ENCODE measurements at places on chromosomes 6 and 20.

- DNase-seq: no peak
These were observed 142.6 kb downstream of the CEBPB start for GRCh38 chr20:50333131-50333670.

DNA sequence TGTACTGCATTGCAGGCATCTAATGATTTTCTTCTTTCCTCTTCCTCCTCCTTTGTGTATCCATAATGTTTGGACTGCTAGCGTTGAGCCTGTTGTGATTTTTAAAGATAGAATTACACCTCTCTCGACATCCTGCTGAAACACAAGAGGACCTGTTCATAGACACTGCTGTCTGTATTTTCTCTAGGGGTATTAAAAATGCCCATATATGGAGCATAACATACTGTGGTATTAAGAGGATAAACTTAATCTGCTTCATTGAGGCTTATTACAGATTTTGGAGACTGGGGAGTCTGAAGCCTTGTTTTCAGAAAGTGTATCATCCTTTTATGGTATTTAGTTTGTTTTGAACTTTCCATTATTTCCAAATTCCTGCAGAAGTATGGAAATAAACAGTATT, 414.3 kb downstream of the CDKAL1 start:
- no peak for DNase-seq

DNA sequence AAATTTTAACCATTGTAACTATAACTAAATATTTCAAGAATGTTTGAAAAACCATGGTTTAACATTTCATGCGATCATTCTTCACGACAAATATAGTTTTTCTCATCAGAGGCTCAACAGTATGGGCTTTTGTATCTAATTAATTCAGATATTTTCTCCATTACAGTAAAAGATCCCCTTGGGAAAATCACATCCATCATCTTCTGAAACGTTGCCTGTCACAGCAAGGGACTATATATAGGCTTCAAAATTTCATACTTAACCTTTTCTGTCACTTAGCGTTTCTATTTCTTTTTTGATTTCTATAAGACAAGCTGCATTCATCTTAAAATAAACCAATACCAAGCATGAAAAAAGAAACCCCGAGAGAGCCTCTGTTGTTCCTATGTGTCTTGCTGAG, 710.0 kb downstream of the PRKN start:
- no peak for DNase-seq

GRCh38 chr20:52060794-52061714, 130.5 kb downstream of the ZFP64 start:
- no peak for DNase-seq

GRCh38 chr20:57432862-57433491, 41.8 kb downstream of the RBM38 start:
- DNase-seq: peak; percentile 17

All from stimulated activated CD4-positive, alpha-beta T cell treated with anti-CD3 and anti-CD28 coated beads, Interleukin-1b, Interleukin-23, amount 100 ng/mL, for 1 hour (primary cell).